Osteoblast (primary cell): ENCODE measurements at places on chromosomes 12 and 14.
A peak's percentile ranks its signal among the peaks of the same experiment; 100 is the strongest.

DNA sequence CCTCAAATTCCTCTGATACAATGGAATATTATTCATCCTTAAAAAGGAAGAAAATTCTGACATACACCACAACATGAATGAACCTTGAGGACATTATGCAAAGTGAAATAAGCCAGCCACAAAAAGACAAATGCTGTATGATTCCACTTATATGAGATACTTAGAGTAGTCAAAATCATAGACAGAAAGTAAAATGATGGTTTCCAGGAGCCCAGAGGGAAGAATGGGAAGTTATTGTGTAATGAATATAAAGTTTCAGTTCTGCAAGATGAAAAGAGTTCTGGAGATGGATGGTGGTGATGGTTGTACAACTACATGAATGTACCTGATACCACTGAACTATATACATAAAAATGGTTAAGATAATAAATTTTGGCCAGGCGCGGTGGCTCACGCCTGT lies 18.3 kb downstream of the VWF start:
- no peak for DNase-seq

GRCh38 chr14:55586411-55586810 lies 6.4 kb downstream of the KTN1 start:
- DNase-seq: no peak

DNA sequence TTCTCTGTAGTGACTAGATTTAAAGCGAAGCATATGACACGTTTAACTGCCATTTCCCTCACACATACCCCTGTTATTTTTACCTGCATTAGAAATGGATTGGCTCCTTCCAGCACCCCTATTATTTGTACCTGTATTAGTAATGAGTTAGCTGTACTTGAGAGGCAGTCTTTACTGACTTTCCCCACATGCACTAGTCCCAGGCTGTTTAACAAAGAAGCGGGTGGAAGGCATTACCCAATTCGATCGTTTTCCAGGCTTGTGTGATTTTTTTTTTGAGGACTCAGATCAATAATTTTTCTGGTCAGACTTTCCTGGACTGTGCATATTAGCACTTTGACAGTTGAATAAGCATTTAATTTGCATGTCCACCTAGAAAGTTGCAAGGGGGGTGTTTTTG lies 46.4 kb downstream of the RAD52 start:
- no peak for DNase-seq

GRCh38 chr14:54902521-54903420 lies at the start of gene GCH1:
Gene GCH1, minus strand, starts transcription at chr14:54902826. Its CDS starts 163 bp downstream, at chr14:54902663.
- peak; percentile 94 for DNase-seq

DNA sequence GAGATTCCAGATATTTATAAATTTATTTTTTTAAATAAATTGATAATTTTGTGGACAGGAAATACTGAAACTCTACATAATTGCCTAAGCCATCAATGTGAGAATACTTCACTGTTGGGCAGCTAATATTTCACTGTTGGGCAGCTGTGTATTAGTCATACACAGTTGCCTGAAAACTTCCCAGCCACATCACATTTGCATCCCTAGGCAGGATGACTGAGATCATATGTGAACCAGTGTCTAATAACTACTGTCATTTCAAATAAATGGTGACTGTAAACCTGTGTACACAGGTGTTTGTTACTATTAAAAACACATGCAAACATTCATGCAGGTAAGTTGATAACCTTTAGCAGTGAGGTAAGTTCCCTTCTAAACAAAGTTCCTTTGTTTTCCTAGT lies 43.9 kb downstream of the TMTC3 start:
- DNase-seq: peak; percentile 42

DNA sequence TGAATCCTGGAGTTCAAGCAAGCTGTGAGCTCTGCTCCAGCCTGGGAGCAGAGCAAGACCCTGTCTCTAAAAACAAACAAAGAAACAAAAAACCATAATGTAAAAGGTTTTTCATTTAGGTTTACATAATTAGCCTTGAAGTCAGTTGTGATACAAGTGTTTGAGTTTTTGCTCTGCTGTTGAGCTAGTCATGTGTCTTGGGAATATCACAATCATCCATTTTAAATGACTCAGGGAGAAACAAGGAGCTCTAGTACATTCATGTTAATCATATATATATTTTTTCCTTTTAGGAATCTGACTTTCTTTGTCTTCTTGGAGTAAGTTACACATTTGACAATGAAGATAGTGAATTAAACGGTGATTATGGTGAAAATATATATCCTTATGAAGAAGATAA lies 12.9 kb downstream of the MIA2 start:
- peak; percentile 27 for DNase-seq

DNA sequence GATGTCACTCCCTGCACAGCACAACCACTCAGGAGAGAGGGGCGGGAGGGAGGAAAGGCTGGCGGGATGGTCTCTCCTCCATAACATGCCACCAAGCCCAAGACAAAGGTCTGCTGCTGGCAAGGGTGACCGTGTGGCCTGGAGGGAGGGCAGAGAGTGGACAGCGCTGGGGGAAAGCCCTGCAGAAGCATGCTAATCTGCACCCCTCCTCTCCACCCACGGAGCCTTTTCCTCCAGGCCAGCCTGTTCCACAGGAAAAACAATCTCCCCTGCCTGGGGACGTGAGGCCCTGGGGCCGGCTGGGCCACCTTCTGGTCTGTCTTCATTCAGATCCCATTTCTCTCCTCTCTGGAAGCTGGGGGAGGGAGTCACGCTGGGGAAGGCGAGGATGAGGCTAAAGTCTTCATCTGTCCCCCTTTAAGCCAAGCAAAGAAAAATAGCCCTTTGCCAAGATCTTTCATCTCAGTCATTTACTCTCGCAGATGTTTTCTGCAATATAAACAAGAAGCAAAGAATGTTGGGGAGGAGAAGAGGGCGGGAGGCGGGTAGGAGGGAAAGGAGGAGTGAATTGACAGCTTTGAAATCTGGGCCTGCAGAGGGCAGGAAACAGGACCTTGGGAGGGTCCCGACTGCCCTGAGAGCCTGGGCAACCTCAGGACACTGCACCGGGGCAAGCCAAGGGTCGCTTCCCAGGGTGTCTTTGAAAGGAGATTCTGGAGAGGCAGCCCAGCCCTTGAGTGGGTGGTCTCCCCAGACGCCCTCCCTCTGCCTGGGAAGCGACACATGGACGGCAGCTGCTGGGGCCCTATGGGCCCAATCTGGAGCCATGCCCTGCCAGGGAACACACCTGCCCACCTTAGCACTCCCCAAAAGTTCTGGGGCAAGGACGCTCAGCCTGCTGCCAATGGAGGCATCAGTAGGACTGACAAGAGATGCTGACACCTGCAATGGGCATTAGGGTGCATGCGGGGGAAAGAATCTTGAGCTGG lies 133.6 kb downstream of the ZFP36L1 start:
- no peak for DNase-seq

GRCh38 chr14:103421556-103421955 lies 36.3 kb downstream of the MARK3 start:
- no peak for DNase-seq

DNA sequence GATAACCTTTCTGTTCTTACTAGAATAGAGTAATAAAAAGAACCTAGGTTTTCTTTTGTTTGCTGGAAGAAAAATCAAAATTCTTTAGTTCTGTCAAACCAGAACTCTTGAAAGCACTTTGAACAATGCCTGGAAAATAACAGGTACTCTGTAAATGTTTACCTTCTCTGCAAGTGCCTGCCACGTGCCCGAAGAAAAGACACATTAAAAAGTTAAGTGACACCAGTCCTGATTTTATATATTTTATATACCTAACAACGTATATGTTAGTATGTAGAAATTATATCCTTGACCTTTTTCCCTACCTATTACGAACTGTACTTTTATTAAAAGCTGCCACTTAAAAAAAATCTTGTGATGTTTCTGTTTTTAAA lies 976 bp downstream of the THAP2 start:
- DNase-seq: peak; percentile 14

GRCh38 chr12:99910342-99910741 lies 74.4 kb downstream of the ANKS1B start:
- no peak for DNase-seq

- peak; percentile 6 for DNase-seq
These were observed 275.3 kb downstream of the EGLN3 start for GRCh38 chr14:33675415-33676130.

- no peak for DNase-seq
These were observed 179.2 kb upstream of the DCN start for GRCh38 chr12:91361864-91362263.

GRCh38 chr12:124506832-124507153 lies 60.6 kb downstream of the NCOR2 start:
- DNase-seq: no peak

DNA sequence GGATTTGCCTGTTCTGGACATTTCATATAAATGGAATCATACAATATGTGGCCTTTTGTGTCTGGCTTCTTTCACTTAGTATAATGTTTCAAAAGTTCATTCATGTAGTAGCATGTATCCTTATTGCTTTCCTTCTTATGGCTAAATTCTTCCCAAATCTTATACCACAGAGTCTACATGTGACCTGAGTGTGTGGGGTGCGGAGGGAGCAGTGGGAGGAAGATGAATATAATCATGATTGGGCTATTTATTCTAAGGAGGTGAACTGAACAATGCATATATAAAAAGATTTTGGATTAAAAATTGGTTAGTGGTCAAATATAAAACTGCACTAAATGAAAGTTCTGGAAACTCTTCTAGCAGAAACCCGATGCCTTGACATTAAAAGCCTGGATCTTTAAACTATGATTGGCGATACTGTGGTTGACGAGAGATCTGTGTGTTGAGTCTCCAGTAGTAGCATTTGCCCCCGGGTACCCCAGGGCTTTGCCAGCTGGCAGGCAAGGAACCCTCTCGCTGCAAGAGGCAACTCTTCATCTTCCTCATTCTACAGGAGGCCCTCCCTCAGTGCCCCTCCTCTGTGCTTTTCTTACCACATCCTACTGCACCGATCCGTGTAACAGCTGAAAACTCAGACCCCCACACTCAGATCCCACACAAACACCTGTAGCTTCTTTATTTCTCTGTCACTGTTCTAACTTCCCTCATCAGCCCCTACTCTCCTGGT lies 2.6 kb downstream of the CYP46A1 start:
- peak; percentile 35 for DNase-seq

DNA sequence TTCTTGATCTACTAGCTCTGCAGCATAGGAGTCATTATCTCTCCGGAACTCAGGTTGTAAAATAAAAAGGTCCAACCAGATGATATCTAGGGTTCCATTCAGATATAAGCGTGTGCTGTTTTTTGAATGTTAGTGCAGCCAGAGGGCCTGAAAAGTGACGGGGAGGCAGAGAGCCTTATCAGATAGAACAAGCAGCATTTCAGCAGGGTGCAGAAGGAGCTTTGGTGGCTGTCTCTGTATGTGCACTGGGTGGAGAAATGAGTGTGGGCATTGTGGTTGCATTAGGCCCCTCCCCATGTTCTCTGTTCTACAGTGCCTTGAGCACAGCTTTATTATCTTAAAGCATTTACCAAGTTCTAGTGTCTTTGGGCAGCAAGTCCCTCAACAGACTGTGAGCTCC lies 275.1 kb downstream of the NRXN3 start:
- DNase-seq: no peak

DNA sequence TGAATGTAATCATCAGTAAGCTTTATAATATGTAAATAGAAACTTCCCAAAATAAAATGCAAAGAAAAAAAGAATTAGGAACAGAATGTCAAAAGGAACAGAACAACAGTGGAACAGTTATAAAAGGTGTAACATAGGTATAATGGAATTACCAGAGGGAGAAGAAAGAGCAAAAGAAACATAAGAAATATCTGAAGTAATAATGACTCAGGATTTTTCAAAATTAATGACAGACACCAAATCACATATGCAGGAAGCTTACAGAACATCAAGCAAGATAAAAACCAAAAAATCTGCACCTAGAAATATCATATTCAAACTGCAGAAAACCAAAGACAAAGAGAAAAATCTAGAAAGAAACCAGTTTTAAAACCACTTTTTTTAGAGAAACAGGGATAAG lies 36.1 kb downstream of the TMEM116 start:
- no peak for DNase-seq

GRCh38 chr12:107704041-107704440 lies 18.4 kb downstream of the PWP1 start:
- DNase-seq: no peak

DNA sequence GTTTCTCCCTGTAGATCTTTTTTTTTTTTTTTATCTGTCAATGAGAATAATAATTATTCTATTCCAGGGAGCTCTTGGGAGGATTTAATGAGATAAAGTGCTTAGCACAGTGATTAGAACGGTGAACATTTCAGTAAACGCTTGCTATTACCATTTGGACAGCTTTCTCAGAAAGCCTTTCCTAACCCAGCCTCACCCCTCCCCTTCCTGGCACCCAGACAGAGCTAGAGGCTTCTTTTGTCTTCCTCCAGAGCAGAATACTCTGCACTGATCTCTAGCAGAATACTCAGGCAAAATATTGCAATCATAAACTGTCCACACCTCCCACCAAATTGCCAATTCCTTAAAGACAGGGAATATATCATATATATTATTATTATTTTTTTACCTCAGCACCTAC lies 66.6 kb downstream of the ERGIC2 start:
- DNase-seq: no peak

GRCh38 chr12:72989458-72989947 lies 717.3 kb downstream of the TRHDE start:
- DNase-seq: no peak

DNA sequence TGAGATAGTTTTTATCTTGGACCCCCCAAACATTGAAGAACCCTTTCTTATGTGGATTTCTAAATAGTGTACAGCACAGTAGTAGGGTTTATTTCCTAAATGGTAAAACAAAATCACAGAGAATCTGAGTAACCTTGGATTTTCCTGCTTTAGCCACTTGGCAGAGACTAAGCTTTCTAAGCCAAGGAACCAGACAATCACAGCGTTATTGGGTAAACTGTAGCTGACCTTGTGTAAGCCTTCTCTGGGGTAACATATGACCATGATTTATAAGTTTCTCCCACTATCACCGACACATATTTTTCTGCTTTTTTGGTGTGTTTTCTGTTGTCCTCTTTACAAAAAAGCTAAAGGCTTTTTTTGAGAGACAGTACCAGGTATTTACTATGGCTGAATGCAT lies 136.3 kb upstream of the PZP start:
- DNase-seq: no peak

DNA sequence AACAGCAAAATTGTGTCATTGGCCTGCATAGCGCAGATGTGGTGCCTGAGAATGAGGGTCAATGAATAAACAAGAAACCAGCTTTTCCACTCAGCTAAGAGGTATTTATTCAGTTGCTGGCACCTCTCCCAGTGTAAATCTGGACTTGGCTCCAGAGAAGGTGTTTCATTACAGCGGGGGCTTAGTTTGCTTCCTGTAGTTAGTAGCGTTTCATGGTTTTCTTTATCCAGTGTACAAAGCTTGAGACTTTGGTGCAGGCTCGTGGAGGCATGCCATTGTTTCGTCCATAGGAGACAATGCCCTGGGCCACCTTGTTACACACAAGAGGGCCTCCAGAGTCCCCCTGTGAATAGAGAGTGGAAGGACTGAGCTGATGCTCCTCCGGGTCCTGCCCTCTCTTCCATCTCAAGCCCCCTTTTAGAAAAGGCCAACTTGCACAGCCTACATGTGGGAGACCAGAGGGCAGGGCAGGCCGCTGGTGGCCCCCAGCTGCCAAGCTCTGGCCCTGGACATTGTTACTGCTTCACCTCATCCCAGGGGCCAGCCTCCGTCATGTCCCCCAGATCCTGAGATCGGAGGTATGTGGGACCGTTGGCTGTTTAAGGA lies 3.0 kb downstream of the GZMB start:
- peak; percentile 52 for DNase-seq

DNA sequence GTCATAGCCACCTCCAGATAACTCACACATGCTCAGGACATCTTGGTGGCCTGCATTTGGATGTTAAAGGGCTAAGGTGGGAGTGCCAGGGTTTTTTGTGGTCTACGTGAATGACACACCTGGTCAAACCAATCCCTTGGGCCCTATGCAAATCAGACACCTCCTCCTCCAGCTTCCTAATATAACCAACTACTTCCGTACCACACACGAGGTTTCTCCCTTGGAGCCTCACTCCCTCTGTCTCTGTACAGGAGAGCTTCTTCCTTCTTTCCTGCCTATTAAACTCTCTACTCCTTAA lies 19.6 kb downstream of the APOBEC1 start:
- no peak for DNase-seq
